ENCODE measurements at places on chromosomes 2 and 18. TPM values are rescaled to one million over a fixed set of nuclear protein-coding genes. Genes with fewer than 3 reads are reported as not detected.

- no peaks in the 10 kb centered on the region for H3K36me3 ChIP-seq
- no peak for DNase-seq
- no peaks in the 10 kb centered on the region for H3K27me3 ChIP-seq
- H3K4me1 ChIP-seq = peaks cover 5% of the 10 kb centered on the region
- H3K27ac ChIP-seq = peak overlapping the region; percentile 78
These were observed 8.1 kb upstream of the CCL20 start for GRCh38 chr2:227805578-227805977.

FNDC4 gene
- 0.30 TPM for total RNA-seq

GRCh38 chr2:174608866-174609214 lies 11.2 kb upstream of the WIPF1 start:
- no peaks in the 10 kb centered on the region for H3K27me3 ChIP-seq
- H3K4me3 ChIP-seq = peak overlapping the region; percentile 5
- H3K27ac ChIP-seq = peak overlapping the region; percentile 92
- no peak for DNase-seq
- H3K4me1 ChIP-seq = peaks cover 76% of the 10 kb centered on the region

DNA sequence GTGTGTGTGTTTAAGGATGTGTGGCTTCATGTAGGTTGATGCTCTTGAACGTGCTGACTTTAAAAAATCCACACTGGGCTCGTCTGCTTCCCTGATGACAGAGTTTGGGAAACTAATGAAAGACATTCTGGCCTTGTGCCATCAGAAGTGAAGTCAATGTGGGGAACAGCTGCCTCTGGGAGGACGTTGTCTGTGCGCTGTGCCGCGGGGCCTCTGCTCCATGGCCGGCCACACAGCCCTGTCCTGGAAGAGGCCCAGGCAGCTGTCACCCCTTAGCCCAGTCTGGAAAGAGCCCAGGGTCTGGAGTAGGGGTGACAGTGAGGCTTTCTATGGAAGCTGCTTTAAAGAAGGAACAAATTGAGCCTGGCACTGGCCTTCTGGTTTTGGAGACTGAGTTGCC lies 155.8 kb downstream of the SH3RF3 start:
- DNase-seq = no peak
- peaks cover 8% of the 10 kb centered on the region for H3K27me3 ChIP-seq
- H3K4me3 ChIP-seq = no peak overlapping the region
- no peaks in the 10 kb centered on the region for H3K4me1 ChIP-seq
- no peaks in the 10 kb centered on the region for H3K36me3 ChIP-seq
- no peak overlapping the region for H3K27ac ChIP-seq

DNA sequence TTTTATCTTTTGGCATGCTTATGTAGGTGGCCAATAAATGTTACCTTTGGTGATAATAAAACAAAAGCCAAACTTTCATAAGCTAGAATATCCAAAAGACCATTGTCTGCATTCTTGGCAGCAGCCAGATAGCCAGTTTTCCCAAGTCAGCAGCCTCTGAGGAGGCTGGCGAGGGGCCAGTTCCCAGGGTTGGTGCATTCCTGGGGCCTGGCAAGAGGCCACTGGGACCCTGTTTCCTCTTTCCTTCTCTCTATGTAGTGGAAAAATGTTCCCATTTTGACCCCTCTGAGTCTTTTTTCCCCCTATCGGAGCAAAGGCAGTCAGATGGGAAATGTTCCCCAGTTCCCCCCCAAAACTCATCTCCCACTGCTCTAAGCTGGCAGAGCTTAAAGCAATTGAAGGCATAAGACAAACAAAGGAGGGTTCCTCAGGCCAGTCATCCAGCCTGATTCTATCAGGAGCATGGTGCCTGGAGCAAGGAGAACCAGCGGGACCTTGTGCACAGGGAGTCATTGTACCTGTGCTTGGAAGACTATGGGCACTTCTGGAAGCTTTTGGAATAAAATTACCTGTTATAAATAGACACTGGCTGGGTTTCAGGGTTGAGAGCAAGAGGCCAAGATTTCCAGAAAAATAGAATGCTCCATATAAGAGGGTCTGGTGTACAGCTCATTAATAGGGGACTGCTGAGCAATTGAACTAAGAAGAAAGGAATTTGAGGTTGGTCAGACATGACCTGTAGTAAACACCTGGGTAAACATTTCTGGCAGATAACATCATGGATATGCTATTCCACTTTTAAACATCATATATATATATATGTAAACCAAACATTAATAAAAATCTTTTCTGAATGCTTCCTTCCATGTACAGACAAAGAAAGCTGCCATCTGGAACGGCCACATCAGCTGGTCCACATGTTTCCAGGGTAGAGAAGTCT lies 63.4 kb downstream of the NCKAP5 start:
- no peak overlapping the region for H3K27ac ChIP-seq
- DNase-seq = no peak
- no peaks in the 10 kb centered on the region for H3K36me3 ChIP-seq
- no peak overlapping the region for H3K4me3 ChIP-seq
- no peaks in the 10 kb centered on the region for H3K27me3 ChIP-seq
- no peaks in the 10 kb centered on the region for H3K4me1 ChIP-seq

DOCK10 gene
- total RNA-seq = 107 TPM

GRCh38 chr2:20999906-21000645 lies 43.8 kb downstream of the APOB start:
- H3K4me1 ChIP-seq = no peaks in the 10 kb centered on the region
- no peak overlapping the region for H3K27ac ChIP-seq
- H3K4me3 ChIP-seq = no peak overlapping the region
- H3K36me3 ChIP-seq = no peaks in the 10 kb centered on the region

GRCh38 chr2:202564226-202564625 lies 70.5 kb upstream of the FAM117B start:
- no peak for DNase-seq
- H3K27me3 ChIP-seq = no peaks in the 10 kb centered on the region
- H3K4me1 ChIP-seq = no peaks in the 10 kb centered on the region
- H3K27ac ChIP-seq = no peak overlapping the region
- no peaks in the 10 kb centered on the region for H3K36me3 ChIP-seq

DNA sequence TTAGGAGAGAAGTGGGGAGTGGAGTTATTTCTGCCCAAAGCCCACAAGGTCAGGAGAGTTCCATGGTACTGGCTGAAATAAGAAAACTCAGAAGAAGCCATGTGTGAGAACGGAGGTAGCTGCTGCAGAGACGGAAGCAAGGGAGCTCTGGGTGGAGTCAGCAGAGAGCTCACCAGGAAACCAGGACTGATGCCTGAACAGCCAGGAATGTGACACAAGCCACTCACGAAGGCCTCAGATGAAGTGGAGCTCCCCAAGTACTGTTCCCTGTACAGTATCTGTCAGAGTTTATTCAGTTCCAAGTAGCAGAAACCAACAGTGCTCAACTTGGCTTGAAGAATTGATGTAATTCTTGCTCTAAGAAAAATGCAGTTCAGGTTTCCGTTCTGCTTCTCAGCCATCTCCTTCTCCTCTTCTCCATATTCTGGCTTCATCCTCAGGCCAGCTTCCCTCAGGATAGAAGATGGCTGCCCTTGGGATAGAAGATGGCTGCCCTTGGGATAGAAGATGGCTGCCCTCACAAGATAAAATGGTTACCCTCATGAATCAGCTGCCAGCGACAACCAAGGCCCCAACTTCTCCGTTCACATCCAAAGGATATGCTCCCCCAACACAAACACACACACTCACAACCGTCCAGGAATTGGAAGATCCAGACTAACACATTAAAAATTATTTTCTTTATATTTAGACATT lies 117.4 kb upstream of the SH3BP4 start:
- no peak overlapping the region for H3K27ac ChIP-seq
- H3K27me3 ChIP-seq = no peaks in the 10 kb centered on the region
- H3K4me3 ChIP-seq = no peak overlapping the region

UGT1A5 gene
- total RNA-seq = not detected

SLC39A10 gene
- 27.2 TPM for total RNA-seq

DNA sequence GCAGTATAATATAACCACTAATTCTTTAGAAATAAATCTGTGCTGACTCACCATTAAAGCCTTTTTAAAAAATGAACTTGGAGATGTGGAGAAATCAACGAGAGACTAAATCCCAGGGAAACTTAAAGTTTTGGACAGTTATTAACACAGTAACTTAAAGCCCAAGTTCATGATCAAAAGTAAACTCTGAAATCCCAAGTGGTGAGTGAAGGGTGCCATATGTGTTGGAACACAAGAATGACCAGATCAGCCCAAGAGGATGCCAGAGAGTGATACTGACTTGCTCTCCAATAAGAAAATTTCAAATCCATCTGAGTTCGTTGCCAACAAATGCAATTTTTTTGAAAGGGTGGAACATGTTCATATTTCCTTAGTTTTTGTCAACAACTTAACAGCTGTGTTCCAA lies 838.1 kb upstream of the ACVR2A start:
- H3K36me3 ChIP-seq = no peaks in the 10 kb centered on the region
- H3K4me1 ChIP-seq = no peaks in the 10 kb centered on the region
- H3K27me3 ChIP-seq = no peaks in the 10 kb centered on the region
- no peak for DNase-seq
- H3K27ac ChIP-seq = no peak overlapping the region

DNA sequence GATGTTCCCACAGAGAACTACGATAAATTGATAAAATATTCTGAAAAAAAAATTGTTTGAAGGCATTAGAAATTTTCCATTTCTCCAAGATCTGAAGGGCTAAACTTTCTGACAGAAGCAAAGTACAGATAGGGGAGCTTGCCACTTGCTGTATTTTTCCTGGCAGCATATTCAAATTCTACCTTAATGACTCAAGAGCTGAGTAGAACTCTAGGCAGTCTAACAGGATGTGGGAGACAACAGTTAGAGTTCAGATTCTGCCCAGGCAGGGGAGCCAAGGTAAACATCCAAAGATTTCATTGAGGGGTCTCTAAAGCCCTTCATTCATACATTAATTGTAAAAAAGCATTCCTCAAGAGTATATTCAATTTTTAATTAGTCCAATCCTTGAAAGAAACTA lies 46.0 kb upstream of the RIT2 start:
- H3K4me3 ChIP-seq = no peak overlapping the region
- no peak overlapping the region for H3K27ac ChIP-seq
- H3K27me3 ChIP-seq = no peaks in the 10 kb centered on the region
- no peaks in the 10 kb centered on the region for H3K4me1 ChIP-seq
- no peaks in the 10 kb centered on the region for H3K36me3 ChIP-seq

DNA sequence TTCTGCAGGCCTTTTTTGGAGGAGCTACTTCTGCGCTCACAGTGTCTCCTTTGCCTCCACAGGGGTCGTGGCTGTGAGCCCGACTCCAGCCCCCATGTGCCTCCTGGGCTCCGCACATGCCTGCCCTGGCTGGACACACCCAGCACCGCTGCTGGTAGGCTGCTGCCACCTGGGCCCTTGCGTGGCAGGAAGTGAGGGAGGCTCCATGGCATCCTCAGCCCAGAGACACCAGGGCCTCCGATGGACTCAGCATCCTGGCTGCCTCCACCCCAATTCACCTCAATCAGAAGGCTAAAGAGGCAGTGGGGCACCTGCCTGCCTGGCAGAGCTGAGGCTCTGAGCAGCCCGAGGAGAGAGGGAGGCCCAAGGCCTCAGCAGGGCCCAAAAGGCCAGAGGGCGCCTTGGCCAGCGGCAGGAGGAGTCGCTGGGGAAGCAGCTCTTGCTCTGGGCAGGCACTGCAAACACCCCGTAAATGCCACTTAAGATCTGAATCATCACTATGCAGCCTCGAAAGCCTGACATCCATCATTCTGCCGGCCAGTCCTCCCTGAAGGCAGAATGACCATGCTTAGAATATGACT lies 68.3 kb upstream of the OTOS start:
- DNase-seq = no peak
- no peak overlapping the region for H3K27ac ChIP-seq
- H3K27me3 ChIP-seq = peaks cover 12% of the 10 kb centered on the region
- no peak overlapping the region for H3K4me3 ChIP-seq

GRCh38 chr2:23712756-23713151 lies 214.2 kb downstream of the ATAD2B start:
- H3K36me3 ChIP-seq = no peaks in the 10 kb centered on the region
- H3K4me1 ChIP-seq = no peaks in the 10 kb centered on the region
- no peak overlapping the region for H3K27ac ChIP-seq
- no peak overlapping the region for H3K4me3 ChIP-seq

DNA sequence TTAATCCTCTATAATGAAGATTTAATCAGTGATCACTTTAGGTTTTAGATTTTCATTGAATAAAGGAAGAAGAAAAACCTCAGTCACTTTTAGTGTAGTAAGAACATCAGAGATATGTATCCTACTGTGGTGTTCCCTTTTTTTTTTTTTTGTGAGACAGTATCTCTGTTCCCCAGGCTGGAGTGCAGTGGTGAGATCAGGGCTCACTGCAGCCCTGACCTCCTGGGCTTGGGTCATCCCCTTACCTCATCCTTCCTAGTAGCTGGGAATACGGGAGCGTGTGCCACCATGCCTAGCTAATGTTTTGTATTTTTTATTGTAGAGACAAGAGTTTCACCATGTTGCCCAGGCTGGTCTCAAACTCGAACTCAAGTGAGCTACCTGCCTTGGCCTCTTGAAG lies 5.1 kb downstream of the SLC39A10 start:
- H3K27ac ChIP-seq = no peak overlapping the region
- no peak overlapping the region for H3K4me3 ChIP-seq

FOXI3 gene
- total RNA-seq = not detected

DNA sequence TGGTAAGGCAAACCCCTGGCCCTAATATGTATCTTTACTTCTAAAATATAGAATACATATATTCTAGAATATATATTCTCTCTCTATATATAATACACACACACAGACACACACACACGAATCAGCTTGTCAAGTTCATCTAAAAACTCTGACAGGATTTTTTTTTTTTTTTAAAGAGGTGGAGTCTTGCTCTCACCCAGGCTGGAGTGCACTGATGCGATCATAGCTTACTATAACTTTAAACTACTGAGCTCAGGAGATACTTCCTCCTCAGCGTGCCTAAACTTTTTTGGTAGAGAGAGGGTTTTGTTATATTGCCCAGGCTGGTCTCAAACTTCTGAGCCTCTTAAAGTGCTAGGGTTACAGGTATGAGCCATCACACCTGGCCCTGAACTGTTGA lies 45.2 kb downstream of the DOK1 start:
- peaks cover 15% of the 10 kb centered on the region for H3K4me1 ChIP-seq
- no peak overlapping the region for H3K27ac ChIP-seq
- H3K4me3 ChIP-seq = no peak overlapping the region

LCT gene
- 0.53 TPM for total RNA-seq

Measured in activated T-helper 2 cell treated with anti-CD3 and anti-CD28 coated beads, Interferon-gamma antibody, Interleukin-2, Interleukin-4, amounts not matched to agents 10 μg/mL and 5 μg/mL and 100 μg/mL, durations not matched to agents 14 hours and 24 hours and 36 hours (primary cell).